ENCODE measurements at places on chromosomes 4 and X.

GRCh38 chrX:147072747-147073146 lies 258.2 kb upstream of the CXorf51A start:
- no peak for DNase-seq

DNA sequence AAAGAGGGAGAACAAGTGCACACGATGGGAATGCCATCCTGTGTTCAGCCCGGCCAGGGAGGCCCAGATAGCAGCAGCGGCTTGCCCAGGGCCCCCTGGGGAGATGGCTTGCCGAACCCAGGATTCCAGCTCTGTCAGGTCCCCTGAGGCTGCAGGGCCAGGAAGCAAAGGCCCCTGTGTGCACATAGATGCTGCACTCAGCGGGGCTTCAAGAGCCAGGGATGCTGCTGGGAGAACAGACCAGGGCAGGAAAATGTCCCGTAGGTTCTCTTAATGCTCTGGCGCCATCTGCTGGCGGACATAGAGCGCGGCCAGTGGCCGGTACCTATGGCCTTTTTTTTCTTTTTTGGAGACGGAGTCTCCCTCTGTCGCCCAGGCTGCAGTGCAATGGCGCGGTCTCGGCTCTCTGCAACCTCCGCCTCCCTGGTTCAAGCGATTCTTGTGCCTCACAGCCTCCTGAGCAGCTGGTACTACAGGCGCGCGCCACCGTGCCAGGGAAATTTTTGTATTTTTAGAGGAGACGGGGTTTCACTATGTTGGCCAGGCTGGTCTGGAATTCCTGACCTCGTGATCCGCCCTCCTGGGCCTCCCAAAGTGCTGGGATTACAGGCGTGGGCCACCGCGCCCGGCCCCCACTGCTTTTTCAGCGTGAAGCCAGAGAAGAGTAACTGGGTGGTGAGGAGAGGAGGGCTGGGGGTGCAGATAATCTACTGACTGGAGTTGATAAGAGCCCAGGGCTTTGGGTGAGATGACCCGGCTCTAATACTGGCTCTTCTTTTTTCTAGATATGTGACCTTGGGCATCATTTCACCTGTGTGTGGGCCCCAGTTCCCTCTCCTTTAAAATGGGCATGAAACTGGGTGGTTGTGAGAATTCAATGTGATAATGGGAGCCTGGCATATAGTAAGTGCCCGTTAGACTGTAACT lies 22.5 kb downstream of the MED28 start:
- DNase-seq: peak; percentile 47

DNA sequence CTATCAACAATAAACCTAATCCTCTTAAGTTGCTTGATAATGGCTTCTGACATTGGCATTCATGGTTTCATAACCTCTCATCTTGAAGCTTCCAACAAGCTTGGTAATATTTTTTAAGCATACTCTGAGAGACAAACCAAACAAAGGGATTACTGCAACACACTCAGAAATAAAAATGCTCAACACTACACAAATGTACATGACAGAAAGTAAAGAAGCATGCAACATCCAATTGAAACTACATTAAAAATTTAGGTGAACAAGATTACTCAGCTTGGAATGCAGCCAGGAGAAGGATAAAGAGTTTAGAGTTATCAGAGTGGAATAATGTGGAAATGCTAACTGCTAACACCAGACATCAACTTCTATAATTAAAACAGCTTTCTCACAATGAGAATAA lies 1136.6 kb upstream of the PABPC4L start:
- no peak for DNase-seq

GRCh38 chr4:2820216-2820982 lies 23.2 kb upstream of the ADD1 start:
- no peak for DNase-seq

DNA sequence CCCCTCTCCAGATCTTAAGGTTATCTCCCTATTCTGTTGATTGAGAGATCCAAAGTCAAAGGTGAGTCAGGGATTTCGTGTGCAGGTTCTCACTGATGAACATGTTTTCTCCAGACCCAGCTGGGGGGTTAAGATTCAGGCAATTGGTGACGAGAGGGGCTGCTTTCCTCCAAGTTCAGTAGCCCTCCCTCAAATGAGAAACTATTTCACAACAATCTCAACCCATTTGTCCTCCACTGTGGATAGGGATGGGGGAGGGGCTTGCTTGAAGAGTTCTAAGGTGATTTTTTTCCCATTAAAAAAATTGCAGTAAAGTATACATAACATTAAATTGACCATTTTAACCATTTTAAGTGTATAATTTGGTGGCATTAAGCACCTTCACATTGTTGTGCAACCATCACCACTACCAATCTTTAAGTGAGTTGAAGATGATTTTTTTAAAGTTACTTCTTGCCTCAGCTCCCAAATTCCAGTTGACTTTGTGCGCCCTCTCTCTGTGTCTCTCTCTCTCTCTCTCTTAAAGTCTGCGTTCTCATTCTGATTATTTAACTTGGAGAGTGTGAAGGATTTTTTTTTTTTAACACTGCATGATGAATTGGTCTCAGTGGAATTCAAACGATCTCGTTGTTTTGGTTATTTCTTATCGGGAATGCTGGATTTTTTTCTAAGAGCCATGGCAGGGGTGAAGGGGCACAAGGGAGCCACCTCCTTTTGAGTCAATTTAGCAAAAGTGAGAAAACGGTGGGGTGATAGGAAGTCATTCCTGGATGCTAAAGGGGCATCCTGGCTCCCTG lies 175.9 kb downstream of the SHROOM3 start:
- no peak for DNase-seq

- no peak for DNase-seq
These were observed 1700.0 kb upstream of the ADGRL3 start for GRCh38 chr4:59500103-59500502.

DNA sequence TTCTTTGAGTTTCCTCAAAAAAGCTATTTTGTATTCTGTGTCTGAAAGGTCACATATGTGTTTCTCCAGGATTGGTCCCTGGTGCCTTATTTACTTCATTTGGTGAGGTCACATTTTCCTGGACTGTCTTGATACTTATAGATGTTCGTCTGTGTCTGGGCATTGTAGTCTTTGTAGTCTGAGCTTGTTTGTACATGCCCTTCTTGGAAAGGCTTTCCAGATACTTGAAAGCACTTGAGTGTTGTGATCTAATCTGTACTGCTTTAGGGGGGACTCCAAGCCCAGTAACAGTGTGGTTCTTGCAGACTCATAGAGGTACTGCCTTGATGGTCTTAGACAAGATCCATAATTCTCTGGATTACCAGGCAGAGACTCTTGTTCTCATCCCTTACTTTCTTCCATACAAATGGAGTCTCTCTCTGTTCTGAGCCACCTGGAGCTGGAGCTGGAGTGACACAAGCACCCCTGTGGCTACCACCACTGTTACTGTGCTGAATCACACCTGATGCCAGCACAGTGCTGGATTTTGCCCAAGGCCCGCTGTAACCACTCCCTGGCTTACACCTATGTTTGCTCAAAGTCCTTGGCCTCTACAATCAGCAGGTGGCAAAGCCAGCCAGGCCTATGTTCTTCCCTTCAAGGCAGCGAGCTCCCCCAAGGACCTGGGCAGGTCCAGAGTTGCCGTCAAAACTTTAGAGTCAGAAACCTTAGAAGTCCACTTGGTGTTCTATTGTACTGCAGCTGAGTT lies 72.3 kb upstream of the EFHC2 start:
- no peak for DNase-seq

DNA sequence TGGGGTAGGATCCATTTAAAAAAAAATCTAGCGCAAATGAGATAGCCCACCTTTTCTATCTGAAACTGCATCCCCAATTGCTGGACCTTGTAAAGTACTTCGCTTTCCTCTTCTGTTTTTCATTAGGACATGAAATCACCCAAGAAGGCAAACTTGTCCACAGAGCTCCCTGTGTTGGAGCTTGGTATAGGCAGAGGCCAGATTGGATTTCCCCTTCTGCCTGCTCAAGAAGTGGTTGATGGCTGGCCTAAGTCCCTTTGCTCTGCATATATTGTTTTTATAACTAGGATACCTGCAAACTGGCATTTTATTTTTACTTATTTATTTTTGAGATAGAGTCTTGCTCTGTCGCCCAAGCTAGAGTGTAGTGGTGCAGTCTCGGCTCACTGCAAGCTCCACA lies 28.4 kb downstream of the RNF4 start:
- no peak for DNase-seq

- no peak for DNase-seq
These were observed 59.6 kb downstream of the UGT8 start for GRCh38 chr4:114658179-114658578.

- no peak for DNase-seq
These were observed 85.0 kb upstream of the ZNF81 start for GRCh38 chrX:47751670-47752069.

- DNase-seq: no peak
These were observed 193.4 kb upstream of the EDNRA start for GRCh38 chr4:147287588-147287890.

DNA sequence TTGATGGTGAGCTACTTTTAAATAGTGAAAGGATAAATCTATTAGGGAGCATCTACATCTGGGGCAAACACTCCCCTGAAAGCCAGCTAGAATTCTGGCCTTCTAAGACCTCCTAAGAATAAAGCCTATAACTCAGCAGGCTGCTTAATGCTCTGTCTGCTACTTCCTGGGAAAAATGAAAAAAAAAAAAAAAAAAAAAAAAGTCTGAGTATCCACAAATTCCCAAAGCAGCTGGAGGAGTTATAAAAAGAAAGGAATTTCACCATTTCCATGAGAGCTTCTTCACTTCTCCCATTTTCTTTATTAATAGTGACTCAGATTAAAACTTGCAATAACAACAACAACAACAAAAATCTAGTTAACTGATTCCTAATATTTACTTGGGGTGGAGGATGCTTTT lies 511.2 kb downstream of the INPP4B start:
- no peak for DNase-seq

- DNase-seq: no peak
These were observed 20.2 kb upstream of the RASGEF1B start for GRCh38 chr4:81491943-81492342.

- DNase-seq: no peak
These were observed at the start of gene GPR101 for GRCh38 chrX:137033774-137034507. GPR101 (minus strand) TSS chrX:137033995; CDS start chrX:137031674, 2,321 bp downstream.

DNA sequence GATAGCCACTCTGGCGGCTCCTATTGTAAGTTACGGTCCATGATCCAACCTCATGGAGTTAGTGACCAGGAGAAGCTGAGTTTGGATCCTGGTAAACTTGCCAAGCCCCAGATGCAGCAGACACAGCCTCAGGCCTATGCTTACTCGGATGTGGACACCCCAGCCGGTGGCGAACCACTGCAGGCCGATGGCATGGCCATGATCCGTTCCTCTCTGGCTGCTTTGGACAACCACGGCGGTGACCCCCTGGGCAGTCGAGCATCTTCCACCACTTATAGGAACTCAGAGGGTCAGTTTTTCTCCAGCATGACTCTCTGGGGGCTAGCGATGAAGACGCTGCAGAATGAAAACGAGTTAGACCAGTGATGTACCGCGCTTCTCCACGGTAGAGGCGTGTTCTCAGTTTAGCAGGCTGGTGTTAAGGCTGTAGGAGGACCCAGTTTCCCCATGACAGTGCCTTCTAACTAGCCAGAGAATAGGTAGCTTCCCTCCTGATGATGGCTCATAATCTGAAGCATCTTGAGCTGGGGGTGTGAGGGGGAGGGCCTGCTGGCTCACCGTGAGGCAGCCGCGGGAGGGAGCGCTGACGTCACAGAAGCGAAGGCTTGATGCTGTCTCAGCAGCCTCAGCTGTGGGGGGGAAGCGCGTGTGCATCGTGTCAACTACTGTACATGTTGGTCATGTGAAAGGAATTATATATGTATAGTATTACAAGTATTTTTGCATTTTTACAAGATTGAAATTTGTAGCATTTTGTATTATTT lies 31.1 kb downstream of the ZBTB49 start:
- DNase-seq: no peak

DNA sequence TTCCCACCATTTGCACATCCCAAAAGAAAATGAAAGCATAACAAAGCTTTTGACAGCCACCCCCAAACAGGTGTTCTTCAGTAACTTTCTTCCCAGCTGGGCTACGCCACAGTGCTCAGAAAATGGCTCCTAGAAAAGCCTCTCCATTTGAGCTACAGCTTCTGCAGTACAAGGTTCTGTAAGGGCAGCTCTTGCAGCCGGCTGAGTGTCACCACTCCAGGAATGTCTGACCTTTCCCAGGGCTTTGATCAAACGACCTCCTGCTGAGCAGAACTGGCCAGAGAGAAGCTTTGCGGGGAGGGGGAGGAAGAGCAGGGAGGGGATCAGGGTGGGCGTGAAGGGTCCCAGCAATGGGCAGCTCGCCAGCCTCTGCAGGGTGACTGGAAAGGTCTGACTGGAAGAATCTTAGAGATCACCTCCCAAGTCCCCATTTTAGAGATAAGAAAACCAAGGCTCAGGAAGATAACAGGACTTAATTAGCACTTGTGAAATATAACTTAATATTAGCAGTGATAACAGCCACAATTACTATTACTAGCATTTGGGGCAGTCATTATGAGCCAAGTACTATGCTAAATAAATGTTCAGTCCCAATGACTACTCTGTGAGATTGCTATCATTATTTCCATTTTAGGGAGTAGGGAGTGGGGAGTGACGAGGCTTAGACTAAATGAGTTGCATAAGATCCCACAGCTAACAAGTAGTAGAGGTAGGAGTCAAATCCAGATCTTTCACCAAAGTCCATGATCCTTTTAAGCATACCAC lies 51.1 kb downstream of the LEF1 start:
- DNase-seq: no peak

- no peak for DNase-seq
These were observed 13.3 kb downstream of the NFKB1 start for GRCh38 chr4:102514298-102514964.

- DNase-seq: no peak
These were observed 60.3 kb upstream of the MXD4 start for GRCh38 chr4:2322227-2322626.

DNA sequence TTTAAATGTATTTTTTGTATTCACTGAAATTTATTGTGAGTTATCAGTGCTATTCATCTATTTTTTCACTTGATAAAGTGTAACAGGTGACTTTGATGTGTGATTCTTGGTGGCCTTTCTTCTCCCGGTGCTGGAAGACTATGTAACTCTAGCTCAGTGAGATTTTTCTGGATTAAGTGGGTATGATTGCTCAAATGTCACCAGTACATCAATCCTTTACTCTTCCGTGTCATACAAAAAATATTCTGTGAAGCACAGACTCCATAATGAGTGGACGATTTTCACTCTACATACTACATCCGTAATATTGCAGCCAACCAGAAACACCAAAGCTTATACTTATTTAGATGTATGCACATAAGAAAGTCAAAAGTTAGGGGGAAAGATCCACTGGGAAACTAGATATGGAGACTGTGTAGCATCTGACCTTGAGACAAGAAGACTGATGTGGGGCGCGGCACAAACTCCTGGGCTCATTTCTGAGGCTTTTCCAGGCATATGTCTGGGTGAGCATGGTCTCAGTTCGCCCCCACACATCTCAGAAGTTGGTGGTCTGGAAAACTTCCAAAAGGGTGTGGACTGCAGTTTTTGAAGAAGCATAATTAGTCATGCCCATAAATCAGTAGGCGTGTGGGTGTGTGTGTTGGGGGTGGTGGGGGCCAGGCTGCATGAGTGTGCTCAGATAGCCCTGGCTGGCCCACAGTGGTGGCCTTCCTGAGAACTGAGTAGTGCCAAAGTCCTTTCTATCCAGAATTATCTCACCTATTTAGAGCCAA lies 53.9 kb upstream of the TENM3 start:
- no peak for DNase-seq

Measured in activated CD4-positive, alpha-beta T cell treated with anti-CD3 and anti-CD28 coated beads, Interleukin-2, amount 50 U/mL, for 24 hours (primary cell).